NK-92 treated with Interleukin-12 subunit alpha and Interleukin-12 subunit beta, amount 100 ng/mL, for 24 hours (cell line): ENCODE measurements at places on chromosomes 6 and 20.

- DNase-seq: no peak
Observed at GRCh38 chr6:105500693-105501092, 97.8 kb upstream of the PREP start.

GRCh38 chr6:11778648-11779328 is at the start of gene ADTRP:
TSS of gene ADTRP (minus strand) at chr6:11778803. CDS start at chr6:11778759, 44 bp downstream.
- no peak for DNase-seq

DNA sequence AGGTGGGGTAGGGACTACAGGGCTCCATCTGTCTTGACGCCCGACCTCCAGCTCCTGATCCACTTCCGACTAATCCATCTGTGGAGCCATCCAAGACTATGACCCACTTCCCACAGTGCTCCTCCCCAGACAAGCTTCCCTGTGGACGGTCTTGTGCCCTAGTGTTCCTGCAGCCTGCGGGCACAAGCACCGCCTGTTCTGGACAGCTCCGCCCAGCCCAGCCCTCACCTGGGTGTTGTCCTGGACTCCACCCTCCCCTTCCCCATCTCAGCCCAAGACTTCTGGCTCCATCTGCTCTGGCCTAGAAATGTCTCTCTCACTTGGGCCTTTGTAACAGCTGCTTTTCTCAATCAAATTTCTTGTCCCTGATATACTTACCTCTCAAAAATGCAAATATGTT is 102.0 kb downstream of the MAFB start:
- DNase-seq: no peak

GRCh38 chr6:111027219-111027618 is 45.4 kb downstream of the RPF2 start:
- DNase-seq: no peak

- DNase-seq: no peak
Observed at GRCh38 chr20:20143165-20143564, 90.8 kb downstream of the CFAP61 start.

GRCh38 chr6:16712931-16713484 is 48.3 kb downstream of the ATXN1 start:
- DNase-seq: no peak

- no peak for DNase-seq
Observed at GRCh38 chr6:35955970-35956369, 35.1 kb upstream of the SRPK1 start.

DNA sequence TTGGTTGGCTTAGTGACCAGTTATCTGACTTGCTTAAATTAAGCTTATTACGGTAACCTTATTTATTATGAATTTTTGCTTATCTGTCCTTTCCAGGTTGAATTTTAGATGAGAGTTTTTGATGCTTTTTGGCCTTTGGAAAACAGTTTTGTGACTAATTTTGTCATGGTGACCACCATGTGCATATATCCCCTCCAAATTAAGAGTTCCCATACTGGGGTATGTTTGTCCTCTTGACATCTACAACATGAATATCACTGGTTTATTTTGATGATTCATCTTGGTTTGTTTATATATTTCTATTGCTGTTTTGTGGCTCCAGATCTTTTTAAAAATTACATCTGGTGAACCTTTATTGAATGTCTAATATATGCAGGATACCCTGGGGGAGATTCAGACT is 61.4 kb downstream of the PHF20 start:
- DNase-seq: no peak

- DNase-seq: no peak
Observed at GRCh38 chr6:44028789-44029310, 98.4 kb downstream of the MRPL14 start.

GRCh38 chr6:93235775-93236174 is 183.6 kb downstream of the EPHA7 start:
- DNase-seq: no peak

DNA sequence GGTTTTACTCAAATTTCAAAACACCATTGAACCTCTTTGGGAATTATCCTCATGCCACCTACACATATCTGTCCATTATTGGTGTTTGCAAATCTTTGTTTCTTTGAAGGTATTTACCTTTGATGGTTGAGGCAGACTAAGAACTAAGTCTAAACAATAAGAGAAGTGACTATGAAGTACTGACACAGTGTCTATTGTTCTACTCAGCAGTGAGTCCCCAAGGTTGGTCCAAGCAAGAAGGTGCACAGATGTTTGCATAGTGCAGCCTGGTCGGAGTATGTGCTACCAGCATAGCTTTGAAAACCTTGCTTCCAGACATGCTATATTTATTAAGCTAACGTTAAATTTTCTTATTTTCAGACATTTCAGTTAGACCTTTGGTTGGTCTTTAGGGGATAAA is 19.5 kb downstream of the LRRC1 start:
- no peak for DNase-seq

GRCh38 chr6:111823831-111824607 is 49.2 kb downstream of the FYN start:
- DNase-seq: peak; percentile 18

- DNase-seq: no peak
Observed at GRCh38 chr20:46308258-46309157, at the start of gene CDH22. TSS of gene CDH22 (minus strand) at chr20:46308498. CDS start at chr20:46251294, 57,204 bp downstream.

GRCh38 chr6:42418724-42419123 is 33.0 kb downstream of the TRERF1 start:
- DNase-seq: peak; percentile 14

DNA sequence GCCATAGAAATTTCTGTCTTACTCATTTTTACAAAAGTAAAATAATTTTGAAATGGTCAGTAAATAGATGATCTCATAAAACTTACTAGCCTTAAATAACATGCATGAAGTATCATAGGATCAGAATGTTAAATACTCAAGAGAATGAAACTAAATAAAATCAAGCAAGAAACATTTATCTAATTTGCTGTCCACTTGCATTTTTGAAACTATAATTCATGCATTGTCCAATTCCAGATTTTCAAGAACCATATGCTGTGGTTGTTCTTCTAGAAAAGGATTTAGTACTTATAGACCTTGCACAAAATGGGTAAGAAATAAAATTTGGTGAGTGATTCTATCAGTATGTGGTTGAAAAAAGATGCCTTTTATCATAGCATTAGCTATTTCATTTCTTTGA is 107.0 kb downstream of the STXBP5 start:
- no peak for DNase-seq

DNA sequence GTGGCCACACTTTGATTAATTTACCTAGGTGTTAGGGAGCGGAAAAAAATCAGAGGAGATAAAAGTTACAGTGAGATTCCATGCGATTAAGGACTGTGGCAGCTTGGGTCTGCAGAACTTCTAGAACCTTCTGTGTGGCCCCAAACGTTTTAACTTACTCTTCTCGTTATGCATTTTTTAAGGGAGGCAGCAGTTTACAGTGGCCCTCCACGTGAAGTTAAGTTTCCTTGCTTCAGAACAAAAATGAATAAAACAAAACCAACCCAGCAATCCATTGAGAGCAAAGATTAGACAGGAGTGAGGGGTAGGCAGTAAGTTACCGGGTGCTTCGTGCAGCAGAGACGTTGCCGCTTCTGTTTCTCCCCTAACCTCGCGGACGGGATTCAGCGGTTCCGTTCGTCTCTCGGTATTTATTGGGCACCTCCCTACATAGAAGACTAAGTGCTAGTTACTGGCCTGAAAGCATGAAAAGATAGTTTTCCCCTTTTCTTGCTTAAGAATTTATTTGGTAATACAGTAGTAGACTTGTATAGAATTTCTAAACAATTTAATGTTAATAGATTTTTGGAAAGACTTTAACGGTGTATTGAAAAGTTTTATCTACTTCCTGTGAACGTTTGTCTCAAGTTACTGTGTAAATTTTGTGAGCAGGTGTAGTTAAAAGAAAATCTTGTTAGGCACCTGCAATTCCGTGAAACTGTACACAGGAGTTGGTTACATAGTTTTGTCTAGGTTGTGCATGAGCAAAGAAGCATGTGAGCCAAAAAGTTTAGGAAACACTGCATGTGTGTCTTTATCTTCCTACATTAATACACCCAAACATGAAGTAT is 1.1 kb downstream of the BAG2 start:
- no peak for DNase-seq
